ENCODE measurements at places on chromosomes 1 and 21.

DNA sequence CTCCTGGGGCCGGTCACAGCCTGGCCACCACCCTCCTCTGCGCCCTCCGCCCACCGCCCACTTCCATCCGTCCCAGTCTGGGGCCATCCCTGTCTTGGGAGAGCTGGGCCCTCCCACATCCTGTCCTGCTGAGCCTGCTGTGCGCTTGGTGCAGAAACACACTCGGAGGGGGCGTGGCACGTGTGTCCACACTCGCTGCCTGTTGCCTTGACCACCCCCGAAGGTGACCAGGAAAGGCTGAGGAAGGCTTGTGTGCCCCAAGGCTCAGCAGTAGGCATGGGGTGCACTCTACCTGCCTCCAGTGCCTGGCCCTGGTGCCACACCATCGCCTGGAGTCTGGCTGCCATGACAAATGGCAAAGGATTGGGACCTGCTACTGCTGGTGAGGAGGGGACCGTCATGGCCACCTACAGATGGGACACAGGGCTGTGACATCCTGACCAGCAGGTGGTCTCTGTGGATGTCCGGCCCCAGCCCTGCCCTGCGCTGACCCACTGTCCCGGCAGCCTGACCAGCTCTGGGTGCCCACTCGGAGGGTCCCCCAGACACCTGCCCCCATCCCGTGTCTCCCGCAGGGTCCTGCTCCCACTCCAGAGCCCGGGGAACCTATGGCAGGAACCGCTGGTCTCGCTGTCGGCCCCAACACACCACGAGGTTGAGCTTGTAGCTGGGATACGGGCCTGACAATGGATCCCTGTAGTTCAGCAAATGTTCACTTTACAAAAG is 23.2 kb upstream of the PTTG1IP start:
- no peak overlapping the region for H3K27ac ChIP-seq
- no peak overlapping the region for H3K4me3 ChIP-seq
- peaks cover 74% of the 10 kb centered on the region for H3K36me3 ChIP-seq
- H3K27me3 ChIP-seq = no peaks in the 10 kb centered on the region

GRCh38 chr1:3750741-3751140 is 1.5 kb upstream of the CCDC27 start:
- no peak overlapping the region for H3K27ac ChIP-seq
- peaks cover 2% of the 10 kb centered on the region for H3K27me3 ChIP-seq
- H3K4me3 ChIP-seq = no peak overlapping the region
- H3K36me3 ChIP-seq = no peaks in the 10 kb centered on the region
- no peak for DNase-seq
- peaks cover 6% of the 10 kb centered on the region for H3K4me1 ChIP-seq

GRCh38 chr1:46735708-46736324 is 16.9 kb upstream of the EFCAB14 start:
- no peaks in the 10 kb centered on the region for H3K27me3 ChIP-seq
- H3K4me1 ChIP-seq = no peaks in the 10 kb centered on the region
- H3K27ac ChIP-seq = no peak overlapping the region
- H3K36me3 ChIP-seq = no peaks in the 10 kb centered on the region
- H3K4me3 ChIP-seq = no peak overlapping the region

GRCh38 chr1:17795836-17796645 is 40.9 kb downstream of the ACTL8 start:
- H3K4me3 ChIP-seq = no peak overlapping the region
- H3K27me3 ChIP-seq = no peaks in the 10 kb centered on the region
- H3K4me1 ChIP-seq = no peaks in the 10 kb centered on the region
- H3K36me3 ChIP-seq = no peaks in the 10 kb centered on the region

DNA sequence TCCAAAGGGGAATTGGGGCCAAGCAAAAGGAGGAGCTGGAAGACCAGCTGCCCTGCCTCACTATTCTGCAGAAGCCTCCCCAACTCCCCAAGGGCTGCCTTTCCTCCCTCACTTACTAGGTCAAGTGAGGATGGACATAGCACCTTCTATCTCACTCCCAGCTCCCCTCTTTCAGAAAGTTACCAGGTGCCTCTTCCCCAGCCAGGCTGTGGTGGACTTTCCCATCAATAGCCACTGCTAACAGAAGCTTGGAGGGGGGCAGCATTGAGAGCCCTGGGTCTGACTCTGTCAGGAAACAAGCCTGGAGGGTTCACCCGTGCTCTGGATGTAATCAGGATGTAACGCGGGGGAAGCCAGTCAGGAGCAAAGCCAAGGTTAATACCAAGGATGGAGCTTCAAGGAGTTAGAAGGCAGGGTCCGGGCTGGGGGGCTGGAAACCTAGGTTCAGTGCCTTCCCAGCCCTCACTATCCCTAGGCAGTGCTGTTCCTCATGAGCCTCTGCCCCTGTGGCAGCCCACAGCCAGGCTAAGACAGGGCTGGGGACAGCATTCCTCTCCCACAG is 127.8 kb upstream of the NGF start:
- H3K27me3 ChIP-seq = no peaks in the 10 kb centered on the region
- no peak overlapping the region for H3K4me3 ChIP-seq
- H3K27ac ChIP-seq = no peak overlapping the region
- H3K36me3 ChIP-seq = no peaks in the 10 kb centered on the region
- DNase-seq = no peak

DNA sequence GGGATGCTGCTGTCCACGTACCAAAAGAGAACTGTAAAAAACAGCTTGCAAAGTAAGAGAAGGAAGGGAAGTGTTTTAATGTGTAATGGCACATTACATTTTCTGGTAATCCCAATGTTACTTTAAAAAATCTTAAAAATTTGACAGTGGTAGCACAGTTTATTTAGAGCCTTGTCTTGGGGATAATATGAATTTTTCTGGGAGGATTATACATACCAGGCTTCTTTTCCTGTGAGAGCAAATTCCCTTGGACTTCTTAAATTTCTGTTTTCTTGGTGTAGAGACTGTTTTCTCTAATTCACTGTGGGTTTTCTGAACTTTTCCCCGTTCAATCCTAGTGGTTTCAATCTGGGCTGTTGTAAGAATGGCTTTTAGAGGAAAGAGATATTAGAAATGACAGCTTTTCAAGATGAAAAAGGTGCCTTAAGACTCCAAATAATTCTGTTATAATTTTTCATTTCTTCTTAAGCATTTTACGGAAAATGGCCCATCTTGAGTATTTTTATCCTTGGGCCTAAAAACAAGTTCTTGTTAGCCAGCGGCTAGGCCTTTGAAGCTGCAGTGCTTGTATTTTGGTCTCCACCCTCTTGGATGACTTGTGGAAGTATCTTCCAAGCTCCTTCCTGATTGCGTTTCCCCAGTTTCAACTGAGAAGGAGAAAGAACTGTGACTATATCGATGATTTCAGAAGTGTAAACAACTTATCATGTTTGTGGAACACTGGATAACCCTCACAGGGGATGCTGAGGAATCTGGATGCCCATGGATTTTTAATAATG is 70.0 kb downstream of the LEPR start:
- no peak overlapping the region for H3K27ac ChIP-seq
- no peaks in the 10 kb centered on the region for H3K4me1 ChIP-seq
- H3K27me3 ChIP-seq = no peaks in the 10 kb centered on the region
- H3K4me3 ChIP-seq = no peak overlapping the region

DNA sequence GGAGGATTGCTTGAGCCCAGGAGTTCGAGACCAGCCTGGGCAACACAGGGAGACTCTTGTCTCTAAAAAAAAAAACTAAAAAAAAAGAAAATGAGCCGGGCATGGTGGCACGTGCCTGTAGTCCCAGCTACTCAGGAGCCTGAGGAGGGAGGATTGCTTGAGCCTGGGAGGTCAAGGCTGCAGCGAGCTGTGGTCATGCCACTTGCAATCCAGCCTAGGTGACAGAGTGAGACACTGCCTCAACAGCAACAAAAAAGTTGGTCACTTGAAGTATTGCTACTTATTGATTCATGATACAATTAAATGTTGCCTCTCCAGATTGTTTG is 57.9 kb upstream of the CXADR start:
- no peak for DNase-seq
- no peaks in the 10 kb centered on the region for H3K4me1 ChIP-seq
- H3K36me3 ChIP-seq = no peaks in the 10 kb centered on the region
- no peak overlapping the region for H3K27ac ChIP-seq
- no peak overlapping the region for H3K4me3 ChIP-seq
- no peaks in the 10 kb centered on the region for H3K27me3 ChIP-seq

- H3K27me3 ChIP-seq = no peaks in the 10 kb centered on the region
- H3K27ac ChIP-seq = no peak overlapping the region
- no peaks in the 10 kb centered on the region for H3K36me3 ChIP-seq
- no peaks in the 10 kb centered on the region for H3K4me1 ChIP-seq
- no peak for DNase-seq
- no peak overlapping the region for H3K4me3 ChIP-seq
These were observed 8.5 kb upstream of the BACH1 start for GRCh38 chr21:29290240-29290639.

- no peak overlapping the region for H3K4me3 ChIP-seq
- H3K4me1 ChIP-seq = peaks cover 89% of the 10 kb centered on the region
- no peaks in the 10 kb centered on the region for H3K27me3 ChIP-seq
- no peak for DNase-seq
- peak overlapping the region; percentile 65 for H3K27ac ChIP-seq
These were observed 72.2 kb upstream of the LYST start for GRCh38 chr1:235938709-235939479.

GRCh38 chr1:181097242-181097641 is 8.7 kb downstream of the IER5 start:
- H3K4me3 ChIP-seq = no peak overlapping the region
- H3K27ac ChIP-seq = no peak overlapping the region
- H3K27me3 ChIP-seq = no peaks in the 10 kb centered on the region
- H3K4me1 ChIP-seq = peaks cover 22% of the 10 kb centered on the region
- no peaks in the 10 kb centered on the region for H3K36me3 ChIP-seq

- H3K27me3 ChIP-seq = no peaks in the 10 kb centered on the region
- H3K27ac ChIP-seq = no peak overlapping the region
- DNase-seq = no peak
- H3K36me3 ChIP-seq = peaks cover 14% of the 10 kb centered on the region
- H3K4me3 ChIP-seq = no peak overlapping the region
These were observed 7.1 kb upstream of the DR1 start for GRCh38 chr1:93338387-93339146.

- H3K36me3 ChIP-seq = no peaks in the 10 kb centered on the region
- H3K4me3 ChIP-seq = no peak overlapping the region
- peak overlapping the region; percentile 50 for H3K27ac ChIP-seq
These were observed 18.9 kb downstream of the NPR1 start for GRCh38 chr1:153697191-153698019.

DNA sequence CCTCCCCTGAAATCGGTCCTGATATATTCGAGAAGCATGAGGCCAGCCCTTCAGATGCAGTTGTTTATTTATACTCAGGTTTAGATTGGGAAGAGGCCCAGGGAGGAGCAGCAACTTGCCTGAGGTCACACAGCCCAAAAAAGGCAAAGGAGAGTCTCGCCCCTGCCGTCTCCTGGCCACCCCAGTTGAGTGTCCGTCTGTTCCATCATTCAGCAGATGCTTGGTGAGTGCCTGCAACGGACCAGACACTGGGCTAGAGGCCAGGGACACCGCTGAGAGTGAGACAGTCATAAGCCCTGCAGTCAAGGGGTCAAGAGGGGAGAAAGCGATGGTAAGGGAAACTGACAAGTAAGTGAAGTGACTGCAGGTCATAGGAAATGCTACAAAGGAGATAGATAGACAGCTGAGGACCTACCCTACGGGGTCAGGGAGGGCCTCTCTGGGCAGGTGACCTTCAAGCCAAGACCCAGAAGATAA is 15.4 kb upstream of the SELENON start:
- no peak overlapping the region for H3K27ac ChIP-seq
- no peaks in the 10 kb centered on the region for H3K4me1 ChIP-seq
- peaks cover 37% of the 10 kb centered on the region for H3K27me3 ChIP-seq
- no peaks in the 10 kb centered on the region for H3K36me3 ChIP-seq
- no peak overlapping the region for H3K4me3 ChIP-seq
- no peak for DNase-seq
